ENCODE measurements at places on chromosomes 1 and 21. TPM values are rescaled to one million over a fixed set of nuclear protein-coding genes. Genes with fewer than 3 reads are reported as not detected.

GRCh38 chr1:199399996-199400724 lies 627.4 kb upstream of the NR5A2 start:
- peaks cover 3% of the 10 kb centered on the region for H3K4me1 ChIP-seq
- no peaks in the 10 kb centered on the region for H3K36me3 ChIP-seq
- no peak for DNase-seq
- H3K4me3 ChIP-seq, result no peak overlapping the region
- peaks cover 12% of the 10 kb centered on the region for H3K27me3 ChIP-seq

DNA sequence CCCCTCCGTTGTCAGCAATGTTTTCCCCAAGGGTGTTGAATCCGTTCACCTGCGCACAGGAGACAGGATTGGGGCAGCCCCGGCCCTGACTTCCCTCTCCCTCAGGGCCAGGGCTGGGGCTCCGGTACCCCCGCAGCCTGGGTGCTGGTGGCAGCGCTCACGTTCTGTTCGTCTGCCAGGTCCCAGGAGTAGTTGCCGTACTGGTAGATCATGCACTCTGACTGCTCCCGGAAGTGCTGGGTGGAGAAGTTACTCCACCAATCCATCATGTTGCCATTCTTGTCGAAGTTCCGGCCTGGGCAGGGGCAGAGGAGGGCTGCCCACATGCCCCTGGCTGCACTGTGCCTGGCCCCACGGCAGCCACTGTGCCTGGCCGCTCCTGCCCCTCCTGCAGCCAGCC lies 6.1 kb downstream of the PRXL2B start:
- H3K27me3 ChIP-seq, result no peaks in the 10 kb centered on the region
- H3K36me3 ChIP-seq, result peaks cover 1% of the 10 kb centered on the region
- H3K4me1 ChIP-seq, result peaks cover 1% of the 10 kb centered on the region
- peak overlapping the region; percentile 58 for H3K27ac ChIP-seq
- no peak for DNase-seq

- no peaks in the 10 kb centered on the region for H3K4me1 ChIP-seq
- H3K27me3 ChIP-seq, result no peaks in the 10 kb centered on the region
- H3K27ac ChIP-seq, result no peak overlapping the region
- no peak overlapping the region for H3K4me3 ChIP-seq
- no peak for DNase-seq
Measured at GRCh38 chr1:59903141-59903754, 23.3 kb downstream of the CYP2J2 start.

DNA sequence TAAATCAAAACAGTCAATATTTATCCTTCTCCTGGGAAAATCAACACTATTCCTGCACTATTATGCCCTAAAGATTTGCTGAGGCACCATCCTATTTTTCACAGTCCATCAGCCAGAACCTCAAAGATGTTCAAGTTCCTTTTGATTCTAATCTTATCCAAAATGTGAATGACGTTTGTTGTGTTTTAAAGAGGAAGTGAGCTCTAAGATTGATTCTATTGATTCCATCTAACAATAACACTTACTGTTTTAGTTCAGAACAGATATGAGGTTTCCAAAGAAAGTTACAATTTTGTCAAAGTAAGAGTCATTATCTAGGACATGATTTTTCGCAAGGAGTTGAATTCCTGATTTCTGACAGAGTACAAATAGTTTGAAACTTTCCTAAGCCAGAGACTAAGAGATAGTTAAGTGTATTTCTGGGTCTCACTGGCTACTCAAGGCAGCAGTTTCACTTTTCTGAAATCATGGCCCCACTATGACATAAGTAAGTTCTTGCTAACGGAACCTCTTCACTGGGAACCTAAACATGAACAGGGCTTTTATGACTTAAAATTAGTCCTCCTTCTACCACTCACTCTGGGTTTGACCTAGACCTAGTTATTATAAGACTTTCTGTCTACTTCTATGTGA lies 84.7 kb downstream of the LHX9 start:
- H3K36me3 ChIP-seq, result no peaks in the 10 kb centered on the region
- peaks cover 4% of the 10 kb centered on the region for H3K27me3 ChIP-seq
- no peak for DNase-seq
- no peaks in the 10 kb centered on the region for H3K4me1 ChIP-seq
- no peak overlapping the region for H3K27ac ChIP-seq
- no peak overlapping the region for H3K4me3 ChIP-seq

GRCh38 chr1:163875927-163876320 lies 554.2 kb downstream of the NUF2 start:
- no peaks in the 10 kb centered on the region for H3K4me1 ChIP-seq
- H3K36me3 ChIP-seq, result no peaks in the 10 kb centered on the region
- no peaks in the 10 kb centered on the region for H3K27me3 ChIP-seq
- no peak overlapping the region for H3K4me3 ChIP-seq
- no peak for DNase-seq

GRCh38 chr1:65625528-65625927 lies 167.2 kb upstream of the PDE4B start:
- no peak overlapping the region for H3K27ac ChIP-seq
- H3K36me3 ChIP-seq, result no peaks in the 10 kb centered on the region
- no peaks in the 10 kb centered on the region for H3K27me3 ChIP-seq
- H3K4me1 ChIP-seq, result no peaks in the 10 kb centered on the region
- no peak for DNase-seq

- no peaks in the 10 kb centered on the region for H3K36me3 ChIP-seq
- no peak overlapping the region for H3K4me3 ChIP-seq
- H3K4me1 ChIP-seq, result no peaks in the 10 kb centered on the region
- no peak overlapping the region for H3K27ac ChIP-seq
- DNase-seq, result no peak
- peaks cover 5% of the 10 kb centered on the region for H3K27me3 ChIP-seq
Measured at GRCh38 chr1:177119311-177119710, 45.2 kb downstream of the ASTN1 start.

- DNase-seq, result no peak
- no peaks in the 10 kb centered on the region for H3K36me3 ChIP-seq
- H3K27me3 ChIP-seq, result no peaks in the 10 kb centered on the region
- no peak overlapping the region for H3K4me3 ChIP-seq
- H3K4me1 ChIP-seq, result no peaks in the 10 kb centered on the region
Measured at GRCh38 chr1:225735252-225736149, 42.1 kb upstream of the SRP9 start.

DNA sequence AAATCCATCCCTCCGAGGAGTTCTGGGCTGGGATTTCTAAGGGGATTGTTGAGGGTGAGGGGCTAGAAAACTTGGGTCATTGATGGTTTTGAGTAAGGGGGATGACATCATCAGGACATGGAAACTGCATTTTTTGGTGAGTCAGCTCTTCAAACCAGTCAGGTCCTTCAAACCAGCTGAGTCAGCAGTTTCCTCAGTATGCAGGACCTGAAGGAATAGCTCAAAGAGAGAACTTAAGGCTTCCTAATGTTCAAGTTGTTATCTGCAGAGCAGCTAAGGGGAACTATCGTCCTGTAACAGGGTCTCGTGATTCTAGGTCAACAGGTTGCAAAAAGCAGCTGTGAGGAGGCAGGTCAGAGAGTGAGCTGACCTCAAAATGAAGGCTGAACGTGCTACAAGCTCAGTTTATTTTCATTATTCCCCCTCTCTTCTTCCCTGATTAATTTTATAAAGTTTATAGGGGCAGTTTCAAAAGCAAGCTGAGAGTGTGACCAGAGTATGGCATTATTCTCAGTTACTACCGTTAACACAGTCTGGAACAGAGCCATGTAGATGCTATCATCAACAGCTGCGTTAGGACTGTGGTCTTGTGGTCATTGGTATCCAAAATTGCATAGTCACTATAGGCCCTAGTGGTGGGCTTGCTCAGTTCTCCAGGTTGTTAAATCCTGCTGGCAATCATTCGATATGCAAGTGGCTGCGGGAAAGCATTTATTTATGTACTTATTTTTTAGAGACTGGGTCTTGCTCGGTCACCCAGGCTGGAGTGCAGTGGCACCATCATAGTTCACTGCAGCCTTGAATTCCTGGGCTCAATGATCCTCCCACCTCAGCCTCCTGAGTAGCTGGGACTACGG lies 10.7 kb upstream of the SDC3 start:
- H3K4me1 ChIP-seq, result peaks cover 5% of the 10 kb centered on the region
- H3K27me3 ChIP-seq, result no peaks in the 10 kb centered on the region
- H3K4me3 ChIP-seq, result no peak overlapping the region
- H3K27ac ChIP-seq, result no peak overlapping the region
- DNase-seq, result no peak
- no peaks in the 10 kb centered on the region for H3K36me3 ChIP-seq

DNA sequence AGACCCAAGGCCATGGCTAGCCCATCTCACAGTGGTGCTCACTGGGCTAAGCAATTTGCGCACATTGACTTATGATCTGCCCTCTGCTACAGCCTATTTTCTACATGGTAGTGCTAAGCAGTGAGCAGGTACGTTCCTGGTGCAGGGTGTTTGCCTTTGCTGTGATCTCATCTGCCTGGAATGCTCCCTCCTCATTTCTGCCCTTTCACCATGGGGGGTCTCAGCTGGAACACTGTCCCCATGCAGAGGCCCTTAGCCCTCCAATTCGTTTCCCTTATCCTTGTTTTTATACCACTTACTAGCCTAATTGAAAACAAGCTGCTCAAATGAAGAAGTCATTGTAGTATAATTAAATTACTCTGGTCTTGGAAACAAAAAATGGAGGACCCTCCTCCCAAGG lies 2.0 kb upstream of the B3GALT5 start:
- no peaks in the 10 kb centered on the region for H3K36me3 ChIP-seq
- H3K27me3 ChIP-seq, result peaks cover 48% of the 10 kb centered on the region
- no peak for DNase-seq
- H3K4me1 ChIP-seq, result peaks cover 3% of the 10 kb centered on the region
- no peak overlapping the region for H3K4me3 ChIP-seq

DNA sequence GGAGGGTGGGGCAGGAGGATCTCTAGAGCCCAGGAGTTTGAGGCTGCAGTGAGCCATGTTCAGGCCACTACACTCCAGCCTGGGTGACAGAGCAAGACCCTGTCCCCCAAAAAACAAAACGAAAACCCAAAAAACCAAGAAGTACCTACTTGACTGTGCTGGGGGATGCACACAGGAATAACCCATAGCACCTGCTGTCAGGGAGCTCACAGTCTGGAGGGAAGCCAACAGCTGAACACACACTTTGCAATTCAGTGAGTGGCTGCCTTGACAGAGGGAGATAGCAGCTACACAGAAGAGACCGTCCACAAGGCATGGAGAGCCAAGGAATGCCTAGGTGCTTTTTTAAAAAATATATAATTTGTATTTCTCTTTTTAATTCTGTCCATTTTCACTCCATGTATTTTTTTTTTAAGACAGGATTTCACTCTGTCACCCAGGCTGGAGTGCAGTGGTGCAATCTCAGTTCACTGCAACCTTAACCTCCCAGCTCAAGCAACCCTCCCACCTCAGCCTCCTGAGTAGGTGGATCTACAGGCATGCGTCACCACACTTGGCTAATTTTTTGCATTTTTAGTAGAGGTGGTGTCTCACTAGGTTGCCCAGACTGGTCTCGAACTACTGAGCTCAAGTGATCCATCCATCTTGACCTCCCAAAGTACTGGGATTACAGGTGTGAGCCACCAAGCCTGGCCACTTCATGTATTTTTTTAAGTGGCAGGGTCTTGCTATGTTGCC lies 68.7 kb downstream of the NID1 start:
- H3K36me3 ChIP-seq, result peaks cover 4% of the 10 kb centered on the region
- no peaks in the 10 kb centered on the region for H3K27me3 ChIP-seq
- no peak overlapping the region for H3K27ac ChIP-seq
- DNase-seq, result no peak

DNA sequence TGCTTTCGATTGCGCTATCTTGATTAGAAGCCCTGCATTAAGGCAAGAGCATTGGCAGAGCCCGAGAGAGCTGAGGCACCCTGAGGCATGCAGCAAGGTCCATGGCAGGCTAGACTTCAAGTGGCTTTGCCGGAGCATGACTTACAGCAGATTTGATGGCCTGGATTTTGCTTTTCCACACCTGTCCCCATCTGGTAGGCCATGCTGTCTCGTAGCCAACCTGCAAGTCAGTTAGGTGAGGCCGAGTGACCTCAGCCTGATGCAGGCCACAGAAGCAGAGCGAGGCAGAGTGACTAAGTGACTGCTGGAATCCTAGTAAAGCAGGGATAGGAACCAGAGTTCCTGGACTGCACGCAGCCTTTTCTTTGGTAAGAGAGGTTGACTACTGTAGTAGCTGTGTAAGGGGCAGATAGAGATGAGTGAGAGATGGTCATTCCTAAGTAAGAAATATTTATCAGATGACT lies 148.9 kb downstream of the PBX1 start:
- DNase-seq, result no peak
- H3K27ac ChIP-seq, result no peak overlapping the region
- H3K4me1 ChIP-seq, result no peaks in the 10 kb centered on the region
- H3K36me3 ChIP-seq, result no peaks in the 10 kb centered on the region
- no peak overlapping the region for H3K4me3 ChIP-seq
- peaks cover 5% of the 10 kb centered on the region for H3K27me3 ChIP-seq

DNA sequence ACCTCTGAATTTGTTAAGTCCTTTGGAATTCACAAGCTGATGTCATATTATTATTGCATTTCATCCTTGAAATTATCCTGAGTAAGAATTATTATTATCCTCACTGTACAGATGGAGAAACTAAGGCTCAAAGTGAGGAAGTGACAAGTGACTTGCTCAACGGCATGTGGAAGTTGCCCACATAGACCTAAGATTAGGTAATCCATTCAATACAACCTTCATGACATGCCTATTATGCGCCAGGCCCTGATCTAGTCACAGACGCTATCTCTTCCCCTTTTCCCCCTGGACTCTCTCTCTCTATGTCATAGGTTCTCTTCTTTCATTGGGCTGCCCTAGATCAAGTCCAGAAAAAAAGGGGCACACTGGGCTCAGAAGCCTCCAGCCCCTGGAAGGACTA lies 84.9 kb upstream of the KCNK2 start:
- no peaks in the 10 kb centered on the region for H3K36me3 ChIP-seq
- no peaks in the 10 kb centered on the region for H3K4me1 ChIP-seq
- no peak overlapping the region for H3K27ac ChIP-seq
- H3K4me3 ChIP-seq, result no peak overlapping the region
- H3K27me3 ChIP-seq, result peaks cover 4% of the 10 kb centered on the region
- no peak for DNase-seq

DNA sequence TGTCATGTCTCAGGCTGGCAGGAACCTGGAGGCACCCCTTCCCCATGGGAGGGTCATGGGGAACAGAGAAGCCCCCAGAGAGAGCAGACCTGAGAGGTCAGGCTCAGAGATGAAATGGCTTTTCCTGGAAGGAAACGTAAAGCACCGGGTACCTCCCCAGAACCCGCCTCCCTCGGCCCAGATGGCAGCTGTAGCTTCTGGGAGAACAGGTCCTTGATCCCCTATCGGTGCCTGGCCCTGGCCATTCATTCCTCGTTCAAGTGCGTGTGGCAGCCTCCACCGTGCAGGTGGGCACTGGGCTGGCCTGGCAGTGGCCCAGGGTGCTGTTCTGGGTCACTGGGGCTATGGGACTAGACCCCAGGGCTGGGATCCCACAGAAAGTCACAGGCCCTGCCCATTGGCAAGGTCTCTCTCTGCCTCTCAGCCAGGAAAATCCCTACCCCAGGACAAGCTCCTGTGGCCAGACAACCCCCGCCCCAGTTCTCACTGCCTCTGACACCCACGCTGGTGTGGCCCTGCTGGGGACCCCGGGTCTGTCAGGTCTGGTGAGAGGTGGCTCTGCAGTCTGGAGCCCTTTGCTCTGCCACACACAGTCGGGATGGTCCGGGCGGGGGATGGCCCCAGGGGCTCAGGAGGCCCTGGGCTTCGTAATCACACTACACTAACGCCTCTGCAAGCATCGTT lies 183.2 kb upstream of the VAMP3 start:
- H3K4me3 ChIP-seq, result no peak overlapping the region
- DNase-seq, result no peak
- H3K4me1 ChIP-seq, result no peaks in the 10 kb centered on the region
- H3K36me3 ChIP-seq, result no peaks in the 10 kb centered on the region

KIF26B gene
- total RNA-seq, result 0.84 TPM

PLEKHN1 gene
- 1.3 TPM for total RNA-seq

TCEA3 gene
- 6.3 TPM for total RNA-seq

CDC20 gene
- 184 TPM for total RNA-seq

ZBTB8A gene
- 0.24 TPM for total RNA-seq

RXRG gene
- not detected for total RNA-seq

TBX15 gene
- total RNA-seq, result not detected

EFNA1 gene
- 0.49 TPM for total RNA-seq

SDF4 gene
- 95.9 TPM for total RNA-seq
